ENCODE measurements at places on chromosomes 5 and 9.

DNA sequence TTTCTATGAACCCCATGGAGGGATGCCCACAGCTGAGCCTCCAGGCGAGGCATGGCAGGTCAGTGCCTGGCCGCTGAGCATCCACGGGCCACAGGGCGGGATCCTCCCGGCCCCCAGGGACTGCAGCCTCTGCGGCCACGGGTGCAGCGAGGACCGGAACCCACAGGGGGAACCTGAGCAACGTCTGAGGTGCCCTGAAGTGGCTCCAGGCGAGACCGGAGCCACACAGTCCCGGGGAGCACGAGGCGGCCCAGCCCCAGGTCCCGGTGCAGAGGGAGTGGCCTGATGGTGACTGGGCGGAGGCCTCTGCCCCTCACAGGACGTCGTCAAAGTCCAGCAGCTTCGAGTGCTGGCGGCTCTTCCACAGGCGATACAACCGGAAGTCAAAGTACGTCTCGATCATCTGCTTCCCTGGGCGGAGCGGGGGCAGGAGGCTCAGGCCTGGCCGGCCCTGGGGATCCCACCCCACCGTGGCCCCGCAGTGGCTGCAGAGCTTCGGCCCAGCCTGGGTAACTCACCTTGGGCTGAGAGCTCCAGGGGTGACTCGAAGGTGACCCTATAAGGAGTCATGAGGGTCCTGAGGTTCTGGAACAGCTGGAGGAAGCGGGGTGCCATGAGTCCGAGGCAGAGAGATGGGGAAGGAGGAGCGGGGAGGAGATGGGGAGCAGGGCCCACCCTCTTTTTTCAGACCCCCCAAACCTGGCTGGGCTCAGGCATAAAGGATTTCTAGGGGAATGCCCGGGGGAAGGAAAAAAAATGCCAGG lies 8.1 kb upstream of the ENTPD8 start:
- no peak for DNase-seq

- no peak for DNase-seq
Observed at GRCh38 chr5:150485693-150486401, 22.1 kb upstream of the NDST1 start.

DNA sequence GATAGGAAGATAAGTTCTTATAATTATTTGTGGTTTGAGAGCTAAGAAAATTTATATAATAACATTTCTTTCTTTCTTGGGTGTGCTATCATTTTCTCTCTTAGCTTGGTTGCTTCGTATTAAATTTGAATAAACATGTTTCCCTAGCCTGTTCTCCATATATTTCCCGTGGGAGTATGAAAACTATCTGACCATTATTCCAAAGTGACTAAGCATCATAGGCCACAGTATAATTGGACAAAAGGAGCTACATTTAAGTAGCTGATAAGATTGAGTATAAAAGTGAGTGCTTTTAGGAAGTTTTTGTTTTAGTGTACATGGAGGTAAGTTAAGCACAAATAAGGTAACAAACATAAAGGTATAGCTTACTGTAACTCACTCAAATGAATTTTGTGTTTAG lies 8.4 kb upstream of the OSMR start:
- no peak for DNase-seq

DNA sequence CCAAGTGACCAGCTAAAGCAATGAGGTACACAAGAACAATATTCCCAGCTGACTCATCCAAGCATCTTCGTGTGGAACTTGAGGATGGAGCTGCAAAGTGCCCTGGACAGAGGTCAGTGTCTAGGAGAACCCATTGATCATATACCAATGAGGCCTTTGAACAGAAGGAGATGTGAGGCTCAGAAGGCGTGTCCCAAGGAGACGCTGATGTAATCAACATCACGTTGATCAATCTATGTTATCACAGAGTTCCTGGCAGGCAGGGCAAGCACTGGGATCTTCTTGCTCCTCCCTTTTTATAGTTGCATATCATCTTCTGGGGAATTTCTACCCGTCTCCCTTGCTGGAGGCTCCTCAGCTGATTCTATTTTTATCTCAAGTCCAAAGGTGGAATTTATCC lies 163.4 kb downstream of the TRPM6 start:
- no peak for DNase-seq

DNA sequence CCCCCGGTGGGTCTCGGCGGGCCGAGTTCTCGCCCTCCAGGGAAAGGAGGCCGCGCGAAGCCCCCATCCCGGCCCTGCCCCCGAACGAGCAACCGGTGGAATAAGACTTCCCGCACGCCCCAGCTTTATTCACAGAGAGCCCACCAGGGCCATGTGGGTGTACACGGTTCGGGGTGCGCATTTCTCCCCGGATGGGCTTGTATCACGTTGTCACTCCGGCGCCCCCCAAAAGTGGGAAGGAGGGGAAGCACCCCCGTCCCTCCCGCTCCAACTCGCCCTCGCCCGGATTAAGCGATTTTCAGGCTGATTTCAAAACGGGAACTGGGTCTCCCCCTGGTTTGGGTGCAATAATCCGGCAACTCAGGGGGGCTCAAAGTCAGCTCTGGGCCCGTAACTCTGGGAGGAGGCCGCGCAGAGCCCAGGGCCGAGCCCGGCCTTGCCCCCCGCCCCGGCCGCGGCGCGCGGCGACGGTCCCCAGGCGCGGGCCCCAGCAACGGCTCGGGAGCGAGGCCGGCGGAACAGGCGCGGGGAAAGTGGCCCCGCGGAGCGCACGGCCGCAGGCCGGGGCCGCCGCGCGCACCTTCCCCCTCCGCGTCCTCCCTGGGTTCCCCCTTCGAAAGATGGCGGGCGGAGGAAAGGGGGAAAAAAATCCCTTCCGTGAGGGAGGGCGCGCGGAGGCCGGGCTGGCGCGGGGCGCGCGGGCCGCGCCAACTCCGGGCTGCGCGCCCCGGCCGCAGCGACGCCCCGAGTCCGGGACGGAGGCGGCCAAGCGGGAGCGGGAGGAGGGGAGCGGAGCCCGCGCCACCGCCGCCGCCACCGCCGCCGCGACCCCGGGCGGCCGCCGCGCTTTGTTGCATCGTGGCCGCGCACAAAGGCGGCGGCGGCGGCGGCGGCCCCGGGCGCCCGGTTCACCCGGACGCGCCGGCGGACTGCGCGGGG lies 644 bp downstream of the BRD3 start:
- no peak for DNase-seq

- no peak for DNase-seq
Observed at GRCh38 chr5:72607381-72607780, 100.2 kb upstream of the ZNF366 start.

DNA sequence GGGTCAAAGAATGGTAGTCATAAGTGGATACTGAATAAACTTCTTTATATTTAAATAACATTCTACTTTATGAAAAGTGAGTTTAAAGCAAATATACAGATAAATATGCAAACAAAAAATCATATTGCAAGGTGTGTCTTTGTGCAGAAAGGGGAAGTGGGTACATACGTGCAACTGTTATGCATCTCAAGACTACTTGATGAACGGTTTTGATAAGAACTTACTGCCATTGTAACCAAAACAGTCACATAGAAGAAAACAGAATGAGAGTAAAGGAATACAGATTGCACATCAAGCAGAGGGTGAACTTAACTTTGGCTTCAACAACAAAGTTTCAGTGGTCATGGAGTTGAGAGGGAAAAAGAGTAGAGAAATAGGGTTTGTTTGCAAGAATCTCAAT lies 9.9 kb downstream of the CAMK4 start:
- DNase-seq: no peak

- no peak for DNase-seq
Observed at GRCh38 chr9:121648799-121649198, 2.6 kb upstream of the DAB2IP start.

DNA sequence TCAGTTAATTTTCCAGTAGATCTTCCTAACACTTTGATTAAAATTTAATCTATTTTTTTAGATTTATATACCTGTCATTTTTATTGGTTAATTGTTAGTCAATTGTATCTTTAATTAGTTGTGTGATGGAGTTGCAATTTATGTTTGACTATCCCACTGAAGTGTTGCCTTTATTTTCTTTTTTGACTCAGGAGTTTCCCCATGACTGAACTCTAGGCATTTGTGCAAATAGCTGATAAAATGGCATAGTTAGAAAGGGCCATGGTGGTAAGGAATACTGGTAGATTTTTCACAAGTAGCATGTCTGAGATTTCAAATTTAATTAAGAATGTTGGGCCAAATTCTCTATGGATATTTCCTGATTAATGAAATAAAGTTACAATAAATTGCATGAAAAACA lies 273.1 kb upstream of the DAB2 start:
- DNase-seq: no peak

DNA sequence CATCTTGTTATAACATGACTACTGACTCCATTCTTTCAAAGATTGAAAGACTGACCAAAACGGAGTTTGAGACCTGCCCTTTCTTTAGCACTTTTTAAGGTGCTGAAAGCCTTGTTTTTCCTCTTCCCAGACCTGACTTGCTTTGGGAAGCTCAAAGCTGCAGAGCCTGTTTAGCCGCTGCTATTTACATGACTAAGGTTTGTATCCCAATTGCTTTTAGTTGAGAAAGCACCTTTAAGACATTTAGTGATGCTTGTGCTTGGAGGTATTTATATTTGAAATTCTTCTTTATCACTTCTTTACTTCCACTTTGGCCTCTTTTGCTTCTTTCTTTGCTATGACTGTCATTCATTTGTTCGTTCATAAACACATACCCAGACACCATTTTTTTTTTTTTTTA lies 182.6 kb upstream of the ELL2 start:
- DNase-seq: no peak

DNA sequence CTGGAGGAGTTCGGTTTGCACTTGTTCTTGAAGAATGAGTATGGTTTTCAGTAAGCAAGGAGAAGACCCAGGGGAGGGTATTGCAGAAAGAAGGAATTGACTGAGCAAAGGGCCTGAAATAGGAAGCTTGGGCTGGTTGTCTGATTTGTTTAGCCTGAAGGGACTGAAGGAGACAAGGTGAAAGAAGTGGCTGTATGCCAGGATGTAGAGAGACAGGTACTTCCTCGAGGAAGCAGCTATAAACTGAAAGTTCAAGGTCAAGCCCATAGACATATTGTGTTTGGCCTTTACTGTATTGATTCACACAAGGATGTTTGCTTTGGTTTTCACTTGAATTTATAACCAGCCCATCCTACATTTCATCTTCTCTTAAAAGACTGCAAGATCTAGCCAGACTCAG lies 183.1 kb downstream of the PALM2AKAP2 start:
- DNase-seq: peak; percentile 76

DNA sequence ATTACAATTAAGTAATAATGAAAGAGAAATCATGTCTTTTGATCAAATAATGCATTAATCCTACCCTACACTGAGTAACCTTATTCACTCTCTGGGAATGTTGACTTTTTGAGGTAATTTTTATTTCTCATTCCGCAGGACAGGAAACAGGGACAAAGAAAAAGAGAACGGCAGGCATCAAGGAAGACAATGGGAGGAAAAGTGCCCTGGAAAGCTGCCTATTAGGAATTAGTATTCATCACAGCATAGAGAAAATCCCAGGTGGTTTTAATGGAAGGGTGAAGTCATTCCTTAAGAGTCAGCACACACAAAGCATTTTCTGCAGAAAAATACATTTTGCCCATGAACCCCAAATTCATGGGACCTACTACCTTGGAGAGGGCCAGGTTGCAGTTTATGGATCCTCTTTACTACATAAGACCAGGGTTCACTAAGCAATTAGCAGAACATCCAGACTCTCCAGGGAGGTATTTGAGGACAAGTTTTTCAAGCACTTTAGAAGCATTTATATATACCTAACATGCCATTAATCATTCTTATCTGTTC lies 9.4 kb downstream of the FSTL4 start:
- DNase-seq: no peak

DNA sequence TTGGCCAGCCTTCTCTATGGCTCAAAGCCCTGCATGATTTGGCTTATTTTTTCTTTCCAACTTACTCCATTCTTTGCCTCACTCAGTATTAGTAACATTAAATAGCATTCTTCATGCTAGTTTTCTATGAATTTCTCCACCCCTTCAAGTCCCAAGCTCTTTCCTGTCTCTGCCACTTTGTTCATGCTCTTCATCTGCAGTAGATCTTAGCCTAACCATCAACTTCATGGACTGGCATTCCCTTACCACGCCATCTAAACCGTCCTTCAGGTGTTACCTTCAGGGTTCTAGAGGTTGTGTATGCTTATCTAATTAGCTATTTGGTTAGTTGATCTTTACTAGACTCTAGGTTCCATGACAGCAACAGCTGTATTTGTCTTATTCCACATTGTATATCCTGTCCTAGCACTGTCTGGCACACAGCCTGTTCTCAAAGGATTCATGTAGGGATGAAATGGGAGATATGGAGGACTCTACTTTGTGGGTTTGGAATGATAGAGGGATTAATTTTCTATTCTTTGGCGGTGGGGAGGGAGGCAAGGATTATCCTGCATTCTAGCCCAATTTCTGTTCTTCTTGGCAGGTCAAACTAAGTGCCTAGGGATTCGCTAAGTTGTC lies 26.4 kb downstream of the TMEM167A start:
- no peak for DNase-seq

GRCh38 chr9:84207491-84207951 lies 133.0 kb downstream of the SLC28A3 start:
- DNase-seq: no peak

- DNase-seq: no peak
Observed at GRCh38 chr9:122127396-122127798, 32.2 kb downstream of the NDUFA8 start.

- no peak for DNase-seq
Observed at GRCh38 chr5:151183456-151184245, 26.1 kb upstream of the ANXA6 start.

DNA sequence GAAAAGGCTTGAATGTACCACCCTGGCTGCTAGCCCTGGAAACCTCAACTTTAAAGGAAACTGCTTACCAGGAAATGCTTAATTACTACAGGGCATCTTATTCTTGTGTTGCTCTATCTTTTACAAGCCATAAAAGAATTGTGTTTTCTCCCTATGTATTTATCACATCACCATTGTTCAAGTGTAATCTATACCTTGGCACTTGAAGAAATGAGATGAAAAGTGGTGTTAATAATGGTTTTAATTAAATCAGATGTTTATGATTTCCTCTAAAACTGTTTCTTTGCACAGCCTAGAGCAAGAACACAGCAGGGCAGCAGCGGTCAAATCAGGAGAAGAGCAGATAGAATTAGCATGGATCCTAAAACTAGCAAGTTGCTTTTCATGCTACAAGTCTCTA lies 131.8 kb upstream of the RGMB start:
- no peak for DNase-seq

DNA sequence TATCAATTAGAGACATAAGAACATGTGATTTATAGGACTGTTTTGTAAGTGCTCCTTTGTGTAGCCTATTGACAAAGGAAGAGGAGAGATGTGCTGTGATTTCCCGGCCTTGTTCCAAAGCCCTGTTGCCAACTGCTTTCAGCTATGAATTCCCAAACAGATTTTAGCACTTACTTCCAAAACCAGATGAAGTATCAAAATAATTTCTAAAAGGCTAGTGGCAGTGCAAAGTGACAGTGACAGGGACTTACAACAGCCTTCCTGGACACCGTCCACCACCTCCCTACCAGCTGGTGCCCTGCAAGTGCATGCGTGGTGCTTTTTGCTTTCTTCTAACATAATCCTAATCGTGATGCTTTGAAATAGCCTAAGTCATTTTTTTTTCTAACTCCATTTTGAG lies 254.1 kb upstream of the ACTBL2 start:
- DNase-seq: no peak

Data from LNCaP clone FGC (cell line).